ENCODE measurements at places on chromosomes 6 and 20.

DNA sequence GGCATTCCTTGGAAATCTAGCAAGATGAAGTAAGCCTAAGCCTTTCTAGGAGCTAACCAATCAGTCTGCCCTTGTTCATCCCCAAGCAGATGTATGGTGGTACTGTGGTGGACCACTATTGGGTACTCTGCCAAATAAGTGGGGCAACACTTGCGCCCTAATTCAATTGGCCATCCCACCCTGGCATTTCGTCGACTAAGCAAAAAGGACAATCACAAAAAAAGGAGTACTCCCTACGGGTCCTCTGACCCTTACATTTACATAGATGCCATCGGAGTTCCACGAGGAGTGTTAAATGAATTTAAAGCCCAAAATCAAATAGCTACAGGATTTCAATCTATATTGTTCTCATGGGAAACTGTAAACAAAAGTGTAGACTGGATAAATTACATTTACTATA lies 19.5 kb downstream of the CHD6 start:
- no peak for DNase-seq

DNA sequence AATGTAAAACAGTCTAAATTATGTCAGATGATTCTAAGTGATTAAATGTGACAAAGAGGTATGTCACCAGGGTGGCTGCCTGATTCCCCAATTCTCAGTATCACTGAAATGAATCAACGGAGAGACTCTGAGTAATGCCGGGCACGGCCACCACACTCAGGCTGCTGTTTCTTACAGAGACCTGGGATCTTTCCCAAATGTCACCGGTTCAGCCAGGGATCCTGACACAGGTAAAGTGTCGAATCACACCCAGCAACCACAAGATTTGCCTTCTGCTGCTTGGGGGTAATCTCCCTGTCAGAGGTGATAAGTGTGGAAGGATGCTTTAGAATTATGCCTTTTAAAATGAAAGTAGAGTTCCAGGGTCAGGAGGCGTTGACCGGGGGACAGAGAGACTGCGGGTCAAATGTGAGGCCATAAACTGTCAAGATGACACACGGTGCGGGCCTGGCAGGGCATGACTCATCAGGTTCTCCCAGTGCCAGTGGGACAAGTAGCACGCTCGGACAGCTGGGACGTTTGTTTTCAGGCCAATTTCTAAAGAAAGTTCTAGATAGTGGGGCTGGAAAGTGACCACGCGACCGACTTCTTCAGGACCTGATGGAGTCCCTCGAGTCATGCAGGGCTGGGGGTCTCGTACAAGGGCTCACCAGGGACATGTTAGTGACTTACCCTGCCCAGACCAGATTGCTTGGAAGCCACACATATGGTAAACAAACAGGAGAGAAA lies 48.9 kb downstream of the PRDM1 start:
- no peak for DNase-seq

- no peak for DNase-seq
Observed at GRCh38 chr20:34680586-34681175, 3.8 kb upstream of the PIGU start.

DNA sequence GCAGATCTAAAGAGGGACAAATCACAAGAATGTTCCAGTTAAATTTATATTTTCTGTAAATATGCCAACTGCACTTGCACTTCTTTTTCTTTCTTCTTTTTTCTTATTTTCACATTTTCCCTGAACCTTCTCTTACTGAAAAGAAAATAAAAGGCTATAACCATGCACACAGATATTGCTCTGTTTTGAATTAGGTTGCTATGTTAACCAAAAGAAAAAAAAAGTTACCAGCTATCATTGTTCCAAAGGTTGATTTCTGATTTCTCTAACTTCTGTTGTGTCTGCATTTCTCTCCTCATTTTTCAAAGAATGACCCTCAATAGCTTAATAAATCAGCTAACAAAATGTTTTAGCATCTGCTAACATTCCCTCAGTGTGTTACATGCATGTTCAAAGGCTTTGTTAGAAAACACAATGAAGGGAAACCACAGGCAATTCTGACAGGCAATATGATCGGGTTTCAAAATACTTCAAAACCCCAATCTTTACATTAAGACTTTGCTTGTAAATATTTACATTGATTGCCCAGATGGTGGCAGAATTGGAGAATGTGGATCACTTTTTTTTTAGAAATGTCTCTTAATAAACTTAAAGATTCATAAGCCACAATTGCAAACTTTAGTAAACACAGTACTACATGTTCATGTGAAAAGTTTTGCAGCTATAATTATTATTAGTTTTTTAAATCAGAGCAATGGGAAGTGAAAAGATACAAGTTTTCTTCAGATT lies 928.3 kb upstream of the FLRT3 start:
- DNase-seq, result no peak

GRCh38 chr6:16624636-16625290 lies 136.5 kb downstream of the ATXN1 start:
- no peak for DNase-seq

DNA sequence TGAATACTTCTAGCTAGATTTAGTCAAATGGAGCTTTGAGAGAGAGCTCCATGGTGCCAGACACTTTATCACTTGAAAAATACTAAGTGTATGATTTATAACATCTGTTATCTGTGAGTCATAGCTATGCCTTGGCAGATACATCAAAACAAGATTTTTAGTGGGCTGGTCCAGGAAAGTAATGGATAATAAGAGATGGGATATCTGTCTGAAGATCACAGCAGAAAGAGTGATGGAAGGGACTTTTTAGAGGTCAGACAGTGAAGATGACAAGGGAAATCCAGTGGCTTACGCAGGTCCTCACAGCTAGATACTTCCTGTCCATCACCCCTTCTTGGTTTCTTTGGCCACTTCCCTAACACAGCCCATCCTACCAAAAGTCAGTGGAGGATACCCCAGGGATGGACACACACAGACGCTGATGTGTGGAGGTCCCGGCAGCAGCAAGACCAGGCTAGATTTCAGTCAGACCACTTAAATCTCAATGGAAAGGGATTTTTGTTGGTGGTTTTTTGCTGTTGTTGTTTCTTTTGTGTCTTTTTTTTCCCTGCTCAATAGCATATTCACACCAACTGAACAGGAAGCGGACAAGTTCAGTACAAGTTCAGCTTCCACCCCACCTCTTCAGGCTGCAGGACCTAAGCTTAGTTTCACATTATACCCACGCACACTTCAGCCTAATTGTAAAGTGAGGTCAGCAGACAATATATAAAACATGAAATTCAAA lies 209.3 kb downstream of the ALDH8A1 start:
- DNase-seq, result no peak

GRCh38 chr6:20877008-20877937 lies 343.0 kb downstream of the CDKAL1 start:
- DNase-seq, result no peak

GRCh38 chr20:34636648-34637047 lies 40.2 kb downstream of the PIGU start:
- no peak for DNase-seq

DNA sequence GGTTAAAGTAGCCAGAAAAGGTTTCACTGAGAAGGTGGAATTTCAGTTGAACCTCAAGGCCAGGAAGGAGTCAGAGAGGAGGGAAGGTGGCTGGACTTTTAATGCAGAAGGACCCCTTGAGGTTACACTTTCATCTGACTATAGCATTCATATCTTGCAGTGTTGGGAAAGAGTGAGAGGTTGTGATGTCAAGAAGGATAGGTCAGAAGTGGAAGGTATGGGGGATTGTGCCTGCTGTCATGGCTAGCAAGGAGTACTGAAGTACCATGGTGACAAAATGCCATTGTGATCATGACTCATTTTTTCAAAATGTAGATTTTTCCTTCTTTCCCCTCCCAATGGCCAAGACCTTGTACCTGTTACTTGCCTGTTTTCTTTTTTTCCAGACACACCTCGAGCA lies 5.2 kb upstream of the BACH2 start:
- DNase-seq, result no peak

DNA sequence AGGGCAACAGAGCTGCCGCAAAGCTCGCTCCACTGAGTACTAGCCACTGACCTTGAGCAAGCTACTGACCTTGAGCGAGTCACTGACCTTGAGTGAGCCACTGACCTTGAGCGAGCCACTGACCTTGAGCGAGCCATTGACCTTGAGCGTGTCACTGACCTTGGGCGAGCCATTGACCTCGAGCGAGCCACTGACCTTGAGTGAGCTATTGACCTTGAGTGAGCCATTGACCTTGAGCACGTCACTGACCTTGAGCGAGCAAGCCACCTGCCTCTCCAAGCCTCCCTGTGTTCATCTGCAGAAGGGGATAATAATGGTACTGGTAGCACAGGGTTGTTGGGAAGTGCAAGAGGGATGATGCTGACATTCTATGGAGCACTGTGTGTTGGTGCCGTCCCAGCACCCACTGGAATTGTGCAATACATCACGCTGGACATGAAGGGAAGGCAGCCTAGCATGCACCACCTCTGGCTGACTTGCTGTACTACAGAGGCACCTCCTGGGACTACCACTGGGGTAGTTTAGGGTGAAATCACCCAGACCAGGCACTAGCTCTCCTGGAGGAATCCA lies 60.2 kb downstream of the CTCFL start:
- no peak for DNase-seq

DNA sequence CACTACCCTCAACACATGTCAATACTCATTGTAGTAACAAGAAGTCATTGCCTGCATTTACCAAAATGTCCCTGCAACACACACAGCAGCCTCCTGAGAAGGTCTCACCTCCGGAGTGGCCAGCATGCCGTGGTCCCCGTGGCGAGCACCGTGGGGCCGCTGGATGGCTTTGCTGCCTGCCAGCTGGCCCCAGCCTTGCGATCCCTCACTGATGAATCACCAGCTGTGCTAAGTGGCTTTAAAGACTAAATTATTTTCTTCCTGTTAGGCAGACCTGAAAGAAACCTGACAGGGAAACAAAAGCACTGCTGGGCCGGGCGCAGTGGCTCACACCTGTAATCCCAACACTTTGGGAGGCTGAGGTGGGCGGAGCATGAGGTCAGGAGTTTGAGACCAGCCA lies 306.7 kb downstream of the CDH4 start:
- no peak for DNase-seq

DNA sequence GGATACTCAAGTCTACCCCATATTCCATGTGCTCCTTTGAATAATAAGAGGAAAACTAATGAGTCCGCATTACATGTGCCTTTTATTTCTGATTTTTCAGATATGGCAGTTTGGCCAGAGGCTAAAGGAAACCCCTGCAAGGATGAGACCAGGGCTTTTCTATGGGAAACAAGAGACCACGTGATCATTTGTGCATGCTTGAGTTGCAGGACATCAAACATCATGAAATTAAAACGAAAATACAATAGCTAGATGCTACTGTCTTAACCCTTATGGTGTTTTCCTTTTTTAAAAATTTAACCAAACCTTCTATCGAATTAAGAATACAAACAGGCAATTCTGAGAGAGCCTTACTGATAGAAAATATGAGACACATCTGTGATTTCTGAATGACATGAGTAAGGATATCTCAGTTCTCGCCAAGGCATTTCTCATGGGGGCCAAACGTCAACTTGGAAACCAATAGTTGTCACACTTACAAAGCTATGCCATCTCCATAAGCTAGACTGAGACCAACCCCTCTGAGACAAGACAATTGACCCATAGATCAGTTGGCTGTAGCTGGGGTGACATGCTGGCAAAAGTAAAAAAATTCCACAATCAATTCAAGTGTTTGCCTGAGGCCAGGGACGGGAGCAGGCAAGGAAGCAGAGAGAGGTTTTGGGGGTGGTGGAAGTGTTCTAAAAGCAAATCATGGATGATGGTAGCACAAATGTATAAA lies 52.8 kb downstream of the RIPOR2 start:
- no peak for DNase-seq

DNA sequence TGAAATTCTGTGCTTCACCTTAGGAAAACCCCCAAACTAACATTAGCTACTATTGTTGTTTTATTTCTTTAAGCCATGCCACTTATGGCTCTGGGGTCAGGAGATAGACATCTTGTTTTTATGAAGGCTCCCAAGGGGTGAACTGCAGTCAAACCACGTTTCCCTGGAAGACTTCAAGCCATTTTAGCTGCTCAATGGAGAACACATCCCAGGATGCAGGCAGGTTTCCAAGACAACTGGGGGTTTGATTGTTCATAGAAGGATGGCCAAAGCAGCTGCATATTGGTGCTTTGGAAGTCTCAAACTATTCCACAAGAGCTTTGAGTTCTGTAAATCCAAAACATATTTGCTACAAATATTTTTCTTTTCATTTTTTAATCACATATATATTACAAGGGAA lies 818.0 kb downstream of the MAFB start:
- no peak for DNase-seq

DNA sequence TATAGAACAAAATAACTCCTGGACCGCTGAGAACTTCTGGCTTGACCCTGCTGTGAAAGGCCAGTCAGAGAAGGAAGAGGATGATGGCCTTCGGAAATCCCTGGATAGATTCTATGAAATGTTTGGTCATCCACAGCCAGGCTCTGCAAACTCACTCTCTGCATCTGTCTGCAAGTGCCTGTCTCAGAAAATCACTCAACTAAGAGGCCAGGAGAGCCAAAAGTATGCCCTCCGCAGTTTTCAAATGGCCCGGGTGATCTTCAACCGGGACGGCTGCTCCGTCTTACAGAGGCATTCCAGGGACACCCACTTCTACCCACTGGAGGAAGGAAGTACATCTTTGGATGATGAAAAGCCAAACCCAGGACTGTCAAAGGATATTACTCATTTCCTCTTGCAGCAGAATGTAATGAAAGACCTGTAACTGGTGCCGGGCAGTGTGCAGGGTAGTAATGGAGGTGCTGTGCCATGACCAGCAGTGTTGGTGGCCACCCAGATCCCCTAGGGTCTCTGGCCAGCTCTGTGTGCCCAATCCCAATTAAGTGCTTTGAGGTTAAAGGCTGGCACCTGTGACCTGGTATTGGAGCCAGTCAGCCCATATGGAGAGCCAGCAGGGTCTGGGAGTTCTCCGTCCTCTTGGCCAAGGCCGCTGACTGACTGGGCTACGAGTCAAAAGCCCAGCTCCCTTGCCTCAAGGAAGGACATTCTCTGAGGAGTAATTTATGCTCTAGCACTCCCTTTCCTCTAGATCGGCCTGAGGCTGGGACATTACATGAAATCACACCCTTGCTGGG lies 87.1 kb downstream of the TRMT6 start:
- DNase-seq, result no peak

DNA sequence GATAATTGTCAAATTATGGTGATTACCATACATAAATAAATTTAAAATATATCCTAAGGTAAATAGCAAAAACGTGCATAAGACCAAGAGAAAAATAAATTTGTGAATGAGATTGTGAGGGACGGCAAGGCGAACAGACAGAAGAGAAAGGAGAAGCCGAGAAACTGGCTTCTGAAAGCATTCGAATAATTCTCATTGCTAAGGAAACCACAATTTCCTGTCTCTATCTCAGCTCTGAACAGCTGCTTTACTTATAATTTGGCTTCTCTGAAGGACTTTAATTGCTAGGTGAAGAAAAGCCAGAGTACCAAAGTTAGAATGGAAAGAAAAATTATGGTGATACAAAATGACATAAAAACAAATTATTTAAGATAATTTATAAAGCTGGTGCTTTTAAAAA lies 79.0 kb upstream of the RGS17 start:
- DNase-seq, result no peak

GRCh38 chr6:73250016-73250415 lies 13.0 kb downstream of the KHDC1 start:
- DNase-seq, result no peak

- DNase-seq, result no peak
Observed at GRCh38 chr6:118559659-118560058, 11.6 kb downstream of the PLN start.

- no peak for DNase-seq
Observed at GRCh38 chr6:148530394-148530953, 187.8 kb downstream of the SASH1 start.

GRCh38 chr6:166757232-166758135 lies 130.4 kb upstream of the RPS6KA2 start:
- no peak for DNase-seq
